Common myeloid progenitor, CD34-positive (primary cell): ENCODE measurements at places on chromosomes 3 and 15.

DNA sequence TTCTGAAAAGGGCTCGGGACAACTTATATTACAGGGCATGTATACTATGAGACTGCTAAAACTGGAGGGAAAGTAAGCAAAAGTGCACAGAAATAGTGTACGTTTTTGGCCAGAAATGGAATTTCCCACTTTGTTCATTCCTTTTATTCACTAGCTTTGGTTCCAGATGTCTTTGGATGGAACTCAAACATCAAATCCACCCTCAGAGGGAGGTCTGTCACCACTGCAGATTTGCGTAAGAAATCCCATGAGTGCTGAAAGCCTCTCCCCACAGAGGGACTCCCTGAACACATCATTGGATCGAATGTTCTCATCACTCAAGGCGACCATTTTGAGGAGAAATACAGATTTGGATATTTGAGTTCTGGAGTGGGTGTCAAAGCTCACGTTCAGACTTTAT lies 71.6 kb downstream of the FEM1B start:
- DNase-seq = no peak

DNA sequence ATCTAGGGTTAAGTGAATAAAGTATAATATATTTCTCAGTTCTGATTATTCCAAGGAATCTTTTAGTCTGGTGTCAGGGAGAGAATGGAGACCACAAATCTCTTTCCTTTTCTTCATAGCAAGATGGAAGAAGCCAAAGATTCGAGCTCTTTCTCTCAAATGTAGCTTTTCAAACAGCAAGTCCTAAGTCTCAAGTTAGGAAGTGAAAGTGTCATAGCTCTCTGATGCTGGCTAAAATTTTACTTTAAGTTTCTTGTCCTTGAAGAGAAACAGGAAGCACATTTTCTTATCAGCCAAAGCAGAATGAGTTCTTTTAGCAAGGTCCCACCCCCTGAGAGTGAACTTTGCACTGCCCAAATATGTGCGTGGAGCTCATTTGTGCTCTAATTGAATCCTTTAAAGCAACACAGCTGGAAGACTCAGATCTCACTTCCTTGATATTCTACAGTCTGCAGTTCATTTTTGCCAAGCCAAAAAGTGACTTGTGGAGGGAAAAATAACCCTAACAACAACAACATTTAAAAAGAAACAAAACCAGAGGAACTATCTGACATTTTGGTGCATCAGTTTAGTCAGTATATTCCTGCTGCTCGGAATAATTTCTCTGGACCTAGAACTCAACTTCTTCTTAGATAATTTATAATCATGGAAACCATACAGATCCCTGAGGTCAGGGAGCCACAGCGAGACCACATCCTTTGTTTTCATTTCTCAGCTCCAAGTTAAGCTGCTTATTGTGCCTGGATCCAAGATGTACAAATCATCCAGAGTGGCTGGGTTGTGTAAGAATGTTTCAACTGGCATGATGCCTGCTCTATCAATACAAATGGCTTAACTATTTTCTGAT lies 238.7 kb upstream of the P2RY1 start:
- peak; percentile 100 for DNase-seq

DNA sequence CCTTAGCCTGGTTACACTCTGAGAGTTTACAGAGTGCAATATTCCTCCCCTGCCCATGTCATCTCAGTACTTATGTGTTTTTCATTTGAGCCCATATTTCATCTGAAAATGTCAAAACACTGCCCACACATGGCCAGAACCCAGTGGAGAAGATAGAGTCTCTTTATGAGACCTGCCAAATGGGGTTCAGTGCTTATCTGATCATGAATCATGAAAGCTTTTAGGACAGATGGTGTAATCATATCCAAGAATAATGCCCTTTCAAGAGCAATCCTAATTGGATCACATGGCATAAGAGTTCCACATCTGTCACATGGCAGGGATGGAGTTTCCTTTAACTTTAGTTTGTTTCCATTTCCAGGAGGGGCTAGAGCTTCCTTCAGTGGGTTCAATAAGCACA lies 77.2 kb upstream of the AGBL1 start:
- no peak for DNase-seq

- DNase-seq = peak; percentile 86
Observed at GRCh38 chr3:169430707-169431404, 232.7 kb downstream of the MECOM start.

DNA sequence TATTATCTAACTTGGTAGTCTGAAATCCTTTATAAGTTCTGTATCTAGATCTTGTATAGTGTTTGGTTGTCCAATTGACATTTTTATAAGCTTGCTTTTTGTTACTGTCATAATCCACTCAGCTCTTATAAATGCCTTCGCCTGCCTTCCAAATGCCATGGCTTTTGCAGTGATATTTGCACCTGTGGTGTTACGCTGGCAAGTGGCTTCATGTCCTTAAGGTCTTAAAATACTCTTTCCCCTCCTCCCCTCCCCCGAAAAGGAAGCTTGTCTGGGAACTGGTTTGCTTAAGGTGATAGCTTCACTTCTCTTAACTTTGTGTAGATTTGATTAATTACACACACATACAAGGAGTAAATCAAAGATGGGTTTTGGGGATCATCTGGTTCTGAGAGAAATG lies 62.0 kb downstream of the ABHD2 start:
- no peak for DNase-seq

GRCh38 chr3:160448845-160449635 lies 546 bp downstream of the TRIM59 start:
- peak; percentile 71 for DNase-seq

DNA sequence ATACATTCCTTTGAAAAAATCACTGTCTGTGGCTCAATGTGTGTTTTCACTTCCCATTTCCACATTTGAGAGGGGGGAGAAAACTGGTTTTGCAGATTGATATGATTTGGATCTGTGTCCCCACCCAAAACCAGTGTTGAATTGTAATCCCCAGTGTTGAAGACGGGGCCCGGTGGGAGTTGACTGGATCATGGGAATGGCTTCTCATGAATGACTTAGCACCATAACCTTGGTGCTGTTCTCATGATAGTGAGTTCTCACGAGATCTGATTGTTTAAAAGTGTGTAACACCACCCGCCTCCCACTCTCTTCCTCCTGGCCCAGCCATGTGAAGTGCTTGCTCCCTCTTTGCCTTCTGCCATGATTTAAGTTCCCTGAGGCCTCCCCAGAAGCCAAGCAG lies 16.1 kb downstream of the TMEM207 start:
- no peak for DNase-seq

GRCh38 chr15:67396114-67396513 lies 124.8 kb upstream of the C15orf61 start:
- DNase-seq = no peak

GRCh38 chr3:121916189-121916588 lies 22.0 kb downstream of the SLC15A2 start:
- no peak for DNase-seq

DNA sequence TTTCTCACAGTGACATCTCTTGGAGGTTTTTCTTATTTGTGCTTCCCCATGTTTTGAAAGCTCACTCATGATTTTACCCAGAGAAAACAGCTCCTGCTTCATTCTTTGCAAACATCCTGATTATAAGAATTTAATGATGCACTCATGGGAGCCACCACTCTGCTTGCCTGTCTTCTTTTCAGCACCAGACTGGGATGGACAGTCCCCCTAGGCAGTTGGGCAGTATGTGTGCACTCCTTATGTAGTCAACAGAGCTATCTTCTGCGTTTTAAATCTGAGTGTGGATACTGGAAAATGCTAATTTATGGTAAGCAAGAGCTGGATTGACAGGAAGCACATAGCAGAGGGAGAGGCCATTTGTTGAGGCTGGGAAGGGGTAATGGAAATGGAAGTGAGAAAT lies 276.1 kb downstream of the AGBL1 start:
- no peak for DNase-seq

GRCh38 chr3:30644615-30645014 lies 38.2 kb downstream of the TGFBR2 start:
- DNase-seq = no peak

DNA sequence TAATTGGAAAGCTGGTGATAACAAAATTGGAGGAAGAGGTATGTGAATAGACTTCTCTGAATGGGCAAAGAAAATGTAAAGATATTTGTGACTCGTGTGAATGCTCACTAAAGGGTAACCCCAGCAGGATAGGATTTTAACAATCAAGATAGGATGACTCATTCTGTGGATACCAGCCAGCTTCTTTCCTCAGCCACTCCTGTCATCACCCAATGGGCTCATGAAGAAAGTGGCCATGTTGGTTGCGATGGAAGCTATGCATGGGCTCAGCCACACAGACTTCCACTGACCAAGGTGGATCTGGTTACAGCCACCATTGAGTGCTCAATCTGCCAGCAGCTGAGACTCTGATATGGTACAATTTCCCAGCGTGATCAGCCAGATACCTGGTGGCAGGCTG lies 40.9 kb downstream of the STRIT1 start:
- no peak for DNase-seq

DNA sequence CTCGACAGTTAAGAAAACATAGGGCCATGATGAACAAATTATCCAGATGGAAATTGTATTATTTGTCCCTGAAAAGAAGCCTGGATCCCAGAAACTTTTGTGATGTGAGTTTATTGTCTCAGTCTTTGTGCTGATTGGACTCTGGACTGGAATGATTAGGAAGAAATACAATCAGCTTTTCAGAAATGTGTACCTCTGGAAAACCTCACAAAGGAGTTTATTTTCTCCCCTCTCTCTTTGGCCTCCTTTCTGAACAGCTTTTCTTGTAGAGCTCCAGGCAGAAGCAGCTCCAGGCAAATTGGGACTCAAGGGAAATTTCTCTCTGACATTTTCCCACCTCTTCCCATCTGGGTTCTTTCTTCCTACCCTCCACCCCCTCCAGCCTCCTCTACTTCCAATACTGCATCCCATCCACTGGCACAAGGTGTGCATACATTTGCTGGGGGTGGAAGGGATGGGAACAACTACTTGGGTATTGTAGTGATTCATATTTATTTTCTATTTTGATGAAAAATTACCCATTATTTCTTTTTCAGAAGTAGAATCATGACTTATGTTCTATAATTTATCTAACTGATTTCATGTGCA lies 119.7 kb downstream of the CD47 start:
- DNase-seq = no peak

DNA sequence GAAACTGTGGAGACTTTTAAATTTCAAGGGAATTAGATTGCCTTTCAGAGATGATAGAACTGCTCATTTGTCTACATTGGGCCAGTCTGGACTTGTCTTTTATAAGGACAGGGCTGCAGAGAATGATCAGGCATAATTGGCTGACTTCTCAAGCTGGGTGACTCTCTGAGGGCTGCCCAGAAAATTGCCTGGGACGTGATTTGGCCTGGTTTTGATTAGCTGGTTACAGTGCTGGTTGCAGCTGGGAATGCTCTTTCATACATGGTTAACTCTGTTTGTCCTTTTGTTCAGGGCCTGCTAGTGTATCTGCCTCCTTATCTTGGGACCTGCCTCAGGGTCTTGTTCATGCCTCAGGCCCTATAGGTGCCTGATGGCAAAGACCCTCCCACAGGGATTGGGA lies 245.6 kb downstream of the CLSTN2 start:
- DNase-seq = no peak

- no peak for DNase-seq
Observed at GRCh38 chr3:15450438-15451215, 23.2 kb downstream of the EAF1 start.

DNA sequence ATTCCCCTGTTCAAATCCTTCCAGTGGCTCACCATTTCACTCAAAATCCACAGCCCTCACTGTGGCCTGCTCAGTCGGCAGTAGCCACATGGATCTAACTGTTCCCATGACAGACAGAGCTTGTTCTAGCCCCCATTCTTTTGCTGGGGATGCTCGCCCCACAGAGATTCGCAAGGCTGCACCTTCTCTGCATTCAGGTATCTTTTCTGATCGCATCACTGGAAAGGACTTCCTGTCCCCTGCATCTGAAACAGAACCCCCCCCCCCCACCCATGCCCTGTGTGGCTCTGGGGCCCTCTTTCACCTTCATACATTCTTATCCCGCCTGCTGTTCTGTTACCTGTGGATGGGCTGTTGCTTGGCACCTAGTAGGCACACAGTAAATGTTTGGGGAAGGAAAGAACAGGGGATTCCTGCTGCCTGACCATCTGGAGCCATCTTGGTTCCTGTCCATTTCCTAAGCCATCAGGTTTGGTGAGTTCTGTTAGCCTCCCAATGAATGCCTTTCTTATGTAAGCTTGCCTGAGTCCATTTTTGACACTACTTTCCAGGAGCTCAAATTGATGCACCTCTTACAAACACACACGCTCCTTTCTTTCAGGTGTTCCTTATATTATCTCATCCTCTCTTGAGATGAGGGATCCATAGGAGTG lies 42.9 kb upstream of the PGPEP1L start:
- DNase-seq = no peak

- DNase-seq = no peak
Observed at GRCh38 chr3:18417904-18418572, 7.1 kb downstream of the SATB1 start.

DNA sequence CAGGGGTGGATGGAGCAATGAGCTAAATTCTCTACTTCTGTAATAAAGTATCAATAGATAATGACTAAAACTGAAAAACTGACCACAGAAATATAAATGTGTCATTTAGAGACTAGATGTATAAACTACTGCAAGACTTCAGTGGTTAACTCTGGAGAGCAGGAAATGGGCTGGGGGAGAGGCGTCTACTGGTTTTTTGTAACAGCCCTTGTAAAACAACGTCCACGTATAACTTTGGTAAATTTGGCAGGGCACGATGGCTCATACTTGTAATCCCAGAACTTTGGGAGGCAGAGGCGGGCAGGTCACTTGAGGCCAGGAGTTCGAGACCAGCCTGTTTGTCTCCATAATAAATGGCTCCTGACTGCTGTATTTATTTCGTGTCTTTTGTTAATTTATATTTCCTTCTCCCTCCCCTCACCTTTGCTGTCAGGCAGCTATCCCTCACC lies 12.5 kb downstream of the RAB27A start:
- peak; percentile 57 for DNase-seq

- DNase-seq = no peak
Observed at GRCh38 chr15:70034596-70034995, 63.1 kb downstream of the TLE3 start.

GRCh38 chr3:187648177-187648576 lies 22.0 kb downstream of the SST start:
- DNase-seq = no peak

DNA sequence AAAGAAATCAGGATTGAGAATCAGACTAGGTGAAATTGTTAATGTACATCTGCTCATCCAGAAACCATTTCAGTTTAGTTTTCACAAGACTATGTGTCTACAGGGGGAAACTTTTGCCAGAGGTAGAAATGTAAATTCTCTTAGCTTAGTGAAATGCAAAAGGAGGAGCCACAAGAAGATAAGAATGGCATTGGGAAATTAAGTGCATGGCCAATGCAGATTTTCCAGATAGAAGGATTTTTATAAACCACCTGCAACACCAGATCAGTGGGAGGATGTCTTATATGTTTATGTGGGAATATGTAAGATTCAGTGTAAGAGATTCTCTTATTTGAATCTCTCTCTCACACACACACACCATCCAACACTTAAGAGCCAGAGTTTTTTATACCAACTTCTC lies 67.2 kb downstream of the HMG20A start:
- no peak for DNase-seq

- DNase-seq = no peak
Observed at GRCh38 chr15:53844634-53845033, 85.2 kb upstream of the WDR72 start.

GRCh38 chr15:39165020-39165706 lies 415.7 kb upstream of the THBS1 start:
- DNase-seq = no peak

GRCh38 chr3:132037581-132037980 lies 2.8 kb upstream of the CPNE4 start:
- DNase-seq = no peak

GRCh38 chr3:36650271-36650671 lies 114.1 kb downstream of the DCLK3 start:
- no peak for DNase-seq
